ENCODE measurements at places on chromosomes 2 and 18.

- peak; percentile 43 for DNase-seq
These were observed 2.3 kb upstream of the VSNL1 start for GRCh38 chr2:17538022-17538843.

- DNase-seq = no peak
These were observed 95.0 kb downstream of the RNF144A start for GRCh38 chr2:7012141-7012764.

GRCh38 chr2:39499336-39499735 is 62.3 kb upstream of the MAP4K3 start:
- DNase-seq = no peak

DNA sequence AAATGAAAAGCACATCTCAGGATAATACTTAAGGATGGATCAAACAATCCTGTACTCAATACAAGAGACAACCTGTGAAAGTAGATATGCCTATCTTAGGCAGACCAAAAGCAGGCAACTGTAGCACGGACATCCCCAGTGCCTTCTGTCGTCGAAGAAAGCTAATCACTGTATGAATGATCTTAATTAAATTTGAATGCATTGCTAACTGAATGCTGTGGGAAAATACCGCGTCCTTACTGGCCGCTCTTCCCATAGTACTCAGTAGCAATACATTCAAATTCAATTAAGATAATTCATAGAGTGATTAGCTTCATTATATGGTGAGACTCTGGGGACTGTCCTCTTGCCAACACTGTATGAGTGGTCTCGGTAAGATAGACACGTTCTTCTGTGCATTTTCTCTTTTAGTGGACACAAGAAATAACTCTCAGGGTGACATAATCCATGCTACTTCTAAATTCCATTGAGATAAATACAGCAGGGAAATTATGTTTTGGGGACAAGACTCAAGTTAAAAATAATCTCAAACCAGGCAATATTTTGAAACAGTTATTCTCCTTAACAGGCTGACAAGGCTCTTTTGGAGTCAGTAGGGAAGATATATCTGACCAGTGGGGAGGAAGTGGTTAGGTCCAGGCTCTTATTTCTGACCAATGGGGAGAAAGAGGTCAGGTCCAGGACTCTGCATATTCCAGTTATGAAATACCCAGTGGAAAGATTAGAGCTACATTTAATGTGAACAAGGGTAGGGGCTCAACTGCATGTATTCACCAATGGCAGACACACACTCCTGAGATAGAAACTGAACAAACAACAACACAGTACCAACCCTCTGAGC is 97.3 kb downstream of the DOCK10 start:
- no peak for DNase-seq

DNA sequence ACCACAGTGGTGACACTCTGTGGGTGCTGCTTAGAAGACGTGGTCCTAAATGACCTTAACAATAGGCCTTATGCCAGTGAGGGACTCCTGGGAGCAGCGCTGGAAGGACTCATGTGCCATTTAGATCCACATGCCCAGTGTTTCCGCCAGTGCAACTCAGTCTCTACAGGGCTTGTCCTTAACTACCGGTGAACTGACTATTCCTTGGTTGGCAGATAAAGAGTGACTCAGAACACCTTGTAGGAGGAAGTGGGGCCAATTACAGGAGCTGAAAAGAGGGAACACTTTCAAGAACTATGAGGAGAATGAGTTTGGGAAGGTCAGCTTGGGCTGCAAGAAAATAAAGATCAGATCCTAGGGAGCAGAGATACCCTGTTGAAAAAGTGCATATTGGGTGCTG is 1.8 kb upstream of the CDK5R2 start:
- DNase-seq = no peak

DNA sequence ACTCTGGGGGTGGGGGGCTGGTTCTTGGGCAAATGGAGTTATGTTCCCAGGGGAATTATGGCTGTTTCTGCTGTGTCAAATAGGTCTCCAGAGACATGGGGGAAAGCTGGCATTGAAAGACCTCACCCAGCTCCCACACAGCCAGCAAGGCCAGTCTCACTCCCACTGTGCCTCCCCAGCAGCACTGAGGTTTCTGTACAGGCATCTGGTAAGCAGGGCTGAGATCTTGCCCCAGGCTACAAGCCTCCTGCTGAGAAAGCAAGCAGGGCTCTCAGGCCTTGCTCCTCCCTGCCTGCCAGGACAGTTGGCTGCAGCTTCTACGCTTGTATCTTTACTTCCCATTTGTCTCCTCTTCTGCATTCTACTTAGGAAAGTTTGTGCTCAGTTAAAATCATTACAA is 50.5 kb upstream of the FHOD3 start:
- no peak for DNase-seq

DNA sequence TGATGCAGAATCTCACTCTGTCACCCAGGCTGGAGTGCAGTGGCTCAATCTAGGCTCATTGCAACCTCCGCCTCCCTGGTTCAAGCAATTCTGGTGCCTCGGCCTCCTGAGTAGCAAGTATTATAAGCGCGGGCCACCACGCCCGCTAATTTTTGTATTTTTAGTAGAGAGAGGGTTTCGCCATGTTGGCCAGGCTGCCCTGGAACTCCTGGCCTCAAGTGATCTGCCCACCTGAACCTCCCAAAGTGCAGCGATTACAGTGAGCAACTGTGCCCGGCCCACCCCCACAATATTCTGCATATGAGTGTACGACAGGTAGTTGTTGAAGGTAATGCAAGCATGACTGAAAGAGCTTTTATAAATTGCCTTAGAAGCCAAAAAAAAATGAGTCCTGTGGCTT is 1.2 kb downstream of the WDR75 start:
- no peak for DNase-seq

GRCh38 chr2:52931660-52932059 is 835.9 kb upstream of the CHAC2 start:
- no peak for DNase-seq

DNA sequence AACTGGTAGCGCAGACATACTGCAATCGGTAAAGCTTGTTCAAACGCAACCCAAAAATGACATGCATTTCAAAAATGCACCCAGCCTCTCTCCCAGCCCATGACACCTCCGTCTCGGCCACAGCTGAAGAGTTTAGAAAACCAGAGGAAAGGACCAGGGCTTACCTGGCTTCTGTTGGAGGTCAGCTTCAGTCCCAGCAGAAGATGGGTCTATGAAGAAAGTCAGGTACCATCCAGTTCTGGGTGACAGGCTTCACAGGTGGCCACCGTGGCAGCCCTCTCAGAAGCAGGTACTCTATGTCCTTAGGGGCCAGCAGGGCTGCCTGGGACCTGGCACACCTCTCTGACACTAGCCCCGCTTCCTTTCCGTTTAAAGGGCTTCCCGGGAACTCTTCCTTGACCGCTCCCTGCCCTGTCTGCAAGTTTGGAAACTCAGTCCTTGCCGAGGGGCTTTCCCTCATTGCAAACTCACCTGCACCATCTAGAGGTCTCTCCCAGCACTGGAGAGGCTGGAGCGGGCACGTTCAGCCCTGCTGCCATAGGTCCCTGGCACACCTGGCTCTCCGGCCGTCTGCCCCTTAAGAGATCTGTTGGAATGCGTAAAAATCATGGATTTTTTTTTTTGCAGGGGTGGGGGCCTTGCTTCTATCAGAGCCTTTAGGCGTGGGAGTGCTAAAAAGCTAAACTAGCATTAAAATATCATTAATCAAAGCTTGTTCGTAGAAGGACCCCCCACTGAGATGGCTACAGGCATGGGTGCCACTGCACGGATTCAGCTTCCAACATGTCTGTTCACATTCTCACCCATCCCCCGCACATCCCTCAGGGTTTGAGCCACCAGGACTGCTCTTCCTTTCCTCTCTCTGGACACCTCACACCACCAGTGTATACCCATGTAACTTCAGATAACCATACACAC is at the start of gene EDAR:
Gene EDAR (minus strand): TSS at position 425 of the 918 bp plus-strand sequence. CDS start 58,206 bp downstream, outside the sequence.
- DNase-seq = no peak

DNA sequence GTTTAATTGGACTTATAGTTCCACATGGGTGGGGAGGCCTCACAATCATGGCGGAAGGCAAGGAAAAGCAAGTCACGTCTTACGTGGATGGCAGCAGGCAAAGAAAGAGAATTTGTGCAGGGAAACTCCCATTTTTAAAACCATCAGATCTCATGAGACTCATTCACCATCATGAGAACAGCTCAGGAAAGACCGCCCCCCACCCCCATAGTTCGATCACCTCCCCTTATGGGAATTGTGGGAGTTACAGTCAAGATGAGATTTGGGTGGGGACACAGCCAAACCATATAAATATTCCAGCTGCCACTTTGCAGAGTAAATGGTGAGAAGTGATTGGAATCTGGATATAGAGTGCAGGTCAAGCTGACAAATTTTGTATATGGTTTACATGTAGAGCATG is 187.4 kb downstream of the ARL4C start:
- no peak for DNase-seq

- DNase-seq = no peak
These were observed 99.9 kb upstream of the FN1 start for GRCh38 chr2:215535741-215536140.

DNA sequence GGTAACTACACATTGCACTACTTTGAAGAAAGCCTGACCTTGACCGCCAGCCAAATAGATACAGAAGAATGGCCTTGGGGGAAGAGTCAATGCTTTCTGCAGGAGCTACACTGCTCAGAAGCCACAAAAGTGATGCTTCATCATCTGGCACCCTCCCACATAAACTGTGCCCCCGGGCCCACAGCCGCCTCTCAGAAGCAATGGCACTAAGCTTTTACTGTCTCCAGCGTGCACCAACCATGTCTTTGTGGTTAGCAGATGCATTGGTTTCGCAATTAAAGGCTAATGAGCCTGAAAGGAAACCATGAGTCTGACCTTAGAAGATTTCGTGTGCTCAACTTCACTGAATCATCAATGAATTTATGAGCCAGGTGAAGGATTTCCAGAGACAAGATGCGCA is 209.4 kb upstream of the TRIB2 start:
- DNase-seq = peak; percentile 96

DNA sequence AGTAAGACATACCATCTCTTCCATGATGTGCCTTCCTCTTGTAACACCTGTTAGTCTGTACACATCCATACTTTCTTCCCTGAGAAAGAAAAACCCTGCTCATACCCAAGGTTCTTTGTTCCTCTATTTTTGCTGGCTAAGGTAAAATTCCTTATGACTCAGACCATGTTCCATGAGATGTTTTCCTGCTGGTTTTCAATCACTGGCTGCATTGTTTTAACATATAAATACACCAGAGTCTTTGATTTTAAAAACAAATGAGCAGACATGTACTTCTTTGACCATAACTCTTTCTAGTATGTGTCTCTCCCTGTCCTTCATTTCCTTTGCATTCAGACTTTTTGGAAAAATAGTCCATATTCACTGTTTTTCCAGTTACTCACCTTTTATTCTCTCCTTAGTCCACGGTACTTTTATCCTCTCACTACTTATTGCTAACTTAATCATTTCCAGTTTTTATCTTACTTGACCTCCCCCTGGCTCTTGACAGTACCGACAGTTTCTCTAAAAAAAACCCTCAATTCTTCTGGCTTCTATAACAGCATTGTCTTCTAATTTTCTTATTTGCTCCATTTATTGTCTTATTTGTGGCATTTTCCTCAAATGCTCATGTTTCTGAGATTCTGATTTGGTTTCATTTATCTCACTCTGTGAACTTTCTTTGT is 4.3 kb downstream of the VAPA start:
- DNase-seq = peak; percentile 86

DNA sequence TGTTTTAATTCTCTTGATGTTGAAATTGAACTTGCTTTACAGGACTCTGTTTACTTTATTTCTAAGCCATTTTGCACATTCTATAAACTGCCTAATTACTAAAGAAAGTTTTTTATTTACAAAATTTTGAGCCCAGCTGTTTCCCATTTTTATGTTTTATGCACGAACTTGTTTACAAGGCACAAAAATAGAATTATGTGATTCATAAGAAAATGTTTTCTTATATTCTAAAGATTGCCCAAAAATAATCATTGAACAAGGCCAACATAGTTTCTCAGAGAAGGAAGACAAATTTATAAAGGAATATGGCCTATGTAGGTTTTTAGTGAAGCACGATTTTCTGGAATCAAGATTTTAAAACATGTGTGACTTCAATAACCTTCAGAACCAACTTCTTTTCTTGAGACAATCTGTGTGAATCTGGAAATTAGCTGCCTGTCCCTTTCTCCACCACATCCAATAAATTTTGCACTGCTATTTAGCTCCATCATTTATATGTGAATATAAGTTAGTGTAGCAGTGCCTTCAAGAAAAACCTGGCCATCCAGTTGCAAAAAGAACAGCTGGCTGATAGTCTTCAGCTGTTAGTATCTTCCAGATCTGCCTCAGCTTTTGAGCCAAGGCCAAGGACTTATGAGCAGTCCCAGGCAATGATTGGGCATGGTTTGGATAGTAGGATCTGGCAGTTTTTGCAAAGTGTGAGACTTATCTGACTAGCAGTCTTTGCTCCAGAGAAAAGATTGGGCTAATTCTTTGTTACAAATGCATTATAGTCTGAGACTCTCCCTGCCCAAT is 253.2 kb upstream of the COL3A1 start:
- no peak for DNase-seq

DNA sequence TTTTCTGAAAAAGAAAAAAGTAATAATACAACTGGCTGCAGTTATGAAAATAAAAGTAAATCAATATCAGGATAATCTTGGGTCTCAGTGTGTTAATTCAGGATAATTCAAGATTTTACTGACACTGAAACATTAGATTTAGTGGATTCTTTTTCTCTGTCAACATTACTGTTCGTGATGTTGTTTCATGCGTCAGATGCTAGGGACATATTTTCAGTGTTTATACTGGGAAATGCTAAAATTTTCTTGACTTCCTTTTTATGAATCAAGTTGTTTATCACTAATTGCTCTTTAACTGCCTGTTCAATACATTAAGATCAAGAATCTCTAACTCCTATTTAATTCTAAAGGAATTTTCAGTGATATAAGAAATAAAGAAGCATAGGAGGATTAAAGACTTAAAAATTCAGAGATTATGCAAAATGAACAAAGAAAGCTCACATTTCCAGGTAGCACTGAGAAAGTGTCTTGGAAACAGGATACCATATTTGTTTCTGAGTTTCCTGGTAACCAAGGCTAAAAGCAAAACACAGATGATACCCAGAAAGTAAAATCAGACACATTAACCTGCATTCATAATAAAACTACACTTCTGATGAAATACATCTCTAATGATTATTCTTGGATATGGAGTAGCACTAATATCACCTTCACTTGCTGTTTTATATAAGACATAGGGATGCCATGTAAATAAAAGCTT is 174.0 kb downstream of the ARL4C start:
- DNase-seq = no peak

DNA sequence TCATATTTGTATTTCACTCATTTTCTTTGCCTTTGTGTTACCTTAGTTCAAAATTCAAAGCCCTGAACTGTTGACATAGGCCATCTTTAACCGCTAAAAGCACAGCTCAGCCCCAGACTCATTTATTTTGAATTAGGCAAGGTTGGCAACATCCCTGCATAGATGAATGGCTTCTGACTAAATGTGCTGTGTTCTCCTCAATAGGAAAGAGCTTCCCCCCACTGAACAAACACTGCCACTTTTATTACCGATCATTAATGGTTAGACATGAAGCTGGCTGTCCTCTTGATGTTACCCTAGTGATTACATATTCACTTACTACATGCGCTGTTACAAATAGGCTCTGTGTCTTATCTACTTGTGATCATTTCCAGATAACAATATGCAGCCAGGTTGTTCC is 170.7 kb downstream of the ADCYAP1 start:
- no peak for DNase-seq

All from foreskin melanocyte (primary cell).